ENCODE measurements at places on chromosomes 3 and 15.

GRCh38 chr15:66253418-66254088, at the start of gene MEGF11:
TSS of gene MEGF11 (minus strand) at chr15:66253750. CDS start at chr15:66128403, 125,347 bp downstream.
- DNase-seq = no peak

DNA sequence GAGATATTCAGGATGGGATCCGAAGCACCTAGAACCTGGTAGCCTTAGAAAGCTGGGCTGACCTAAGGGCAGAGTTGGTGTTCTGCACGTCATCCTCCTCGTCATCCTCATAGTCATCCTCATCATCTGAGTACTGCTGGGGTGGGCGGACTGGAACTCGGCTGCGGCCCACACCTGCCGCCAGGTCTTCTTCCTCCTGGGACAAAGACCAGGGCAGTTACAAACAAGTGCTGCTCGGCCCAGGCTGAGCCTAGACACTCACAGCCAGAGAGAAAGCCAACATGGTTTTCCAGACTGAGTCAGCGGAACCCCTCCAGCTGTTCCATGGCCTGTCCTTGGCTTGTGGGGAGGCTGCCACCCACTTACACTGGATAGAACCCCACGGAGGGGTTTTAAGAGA, 40.5 kb downstream of the SEMA3G start:
- DNase-seq = no peak

- peak; percentile 5 for DNase-seq
These were observed at the start of gene PROK2 for GRCh38 chr3:71784914-71785531. TSS of gene PROK2 (minus strand) at chr3:71785148. CDS start at chr3:71785052, 96 bp downstream.

DNA sequence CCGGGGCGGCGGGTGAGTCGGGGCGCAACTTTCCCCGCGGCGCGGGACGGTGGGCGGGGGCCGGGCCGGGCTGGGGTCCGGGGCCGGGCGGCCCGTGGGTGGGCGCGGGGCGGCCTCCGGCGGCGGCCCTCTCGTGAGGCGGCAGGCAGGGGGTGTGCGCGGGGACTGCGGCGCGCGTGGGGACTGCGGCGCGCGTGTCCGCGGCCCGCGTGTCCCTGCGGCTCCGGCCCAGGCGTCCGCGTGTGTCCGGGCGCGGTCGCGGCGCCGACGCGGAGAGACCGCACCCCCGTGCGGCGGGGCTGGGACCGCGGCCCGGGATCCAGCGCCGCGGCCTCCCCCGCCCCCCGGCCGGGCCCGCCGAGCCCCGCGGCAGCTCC, 349 bp downstream of the PLXNA1 start:
- no peak for DNase-seq

DNA sequence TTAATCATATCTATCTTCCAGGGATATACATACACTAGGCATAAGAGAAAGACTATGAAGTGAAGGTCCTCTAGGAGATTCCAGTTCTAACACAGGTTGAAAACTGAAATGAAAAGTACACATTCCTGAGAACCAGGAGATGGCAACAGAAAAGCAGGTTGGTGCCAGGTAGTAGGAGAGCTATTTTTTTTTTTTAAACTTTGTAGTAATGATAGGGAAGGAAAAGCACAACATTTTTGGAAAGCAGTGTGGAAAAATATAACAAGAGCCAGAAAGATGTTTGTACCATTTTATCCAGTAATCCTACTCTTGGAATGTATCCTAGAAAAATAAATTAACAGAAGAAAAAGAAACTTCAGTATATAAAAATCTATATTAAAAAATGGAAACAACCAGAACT, 189.9 kb downstream of the DTWD1 start:
- no peak for DNase-seq

DNA sequence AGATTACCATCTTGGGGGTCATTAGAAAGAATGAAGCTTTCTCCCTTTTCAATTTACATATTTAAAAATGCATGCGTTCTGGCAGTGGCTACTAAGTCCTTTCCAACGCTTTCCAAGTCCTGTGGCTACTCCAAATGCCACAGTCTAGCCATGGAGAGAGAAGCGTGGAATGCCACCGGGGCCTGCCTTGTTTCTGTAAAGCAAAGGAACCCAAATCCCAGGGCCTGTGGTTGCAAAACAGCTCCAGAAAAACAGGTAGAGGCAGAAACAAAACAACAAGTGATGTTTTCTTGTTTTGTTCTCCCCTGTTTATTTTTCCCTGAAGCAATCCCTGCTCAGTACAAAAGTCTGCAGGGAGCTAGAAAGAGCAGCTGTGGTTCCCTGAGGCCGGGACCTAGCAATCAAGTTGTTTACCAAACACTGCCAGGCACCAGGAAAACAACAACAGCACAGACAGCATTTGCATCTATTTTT, 85.5 kb downstream of the FOXP1 start:
- no peak for DNase-seq

DNA sequence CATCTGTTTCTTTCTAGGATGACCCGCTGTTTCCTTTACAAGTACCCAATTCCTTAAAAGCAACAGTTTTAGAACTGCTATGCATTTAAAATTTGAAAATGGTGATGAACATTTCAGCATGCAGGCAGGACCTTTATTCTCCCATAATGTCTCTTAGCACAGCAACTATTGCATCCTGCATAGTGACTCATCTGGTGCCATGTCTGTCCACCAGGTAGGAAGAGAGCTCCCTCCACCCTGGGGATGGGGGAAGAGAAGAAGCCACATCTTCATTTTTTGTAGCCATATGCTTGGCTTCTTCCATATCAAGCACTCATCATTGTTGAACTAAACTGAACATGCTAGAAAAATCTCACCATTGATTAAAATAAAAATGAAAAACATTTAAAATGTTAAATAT, 9.9 kb downstream of the GPR15 start:
- DNase-seq = no peak

- no peak for DNase-seq
These were observed 56.4 kb upstream of the ARRDC4 start for GRCh38 chr15:97903971-97904572.

GRCh38 chr15:84840741-84841429, 23.7 kb downstream of the ALPK3 start:
- DNase-seq = no peak

GRCh38 chr3:64915778-64916177, 228.0 kb upstream of the ADAMTS9 start:
- DNase-seq = no peak

- no peak for DNase-seq
These were observed 36.0 kb upstream of the BCL2A1 start for GRCh38 chr15:80006946-80007345.

GRCh38 chr3:43190670-43191069, 84.8 kb upstream of the POMGNT2 start:
- DNase-seq = no peak

- no peak for DNase-seq
These were observed 8.7 kb downstream of the CTDSPL2 start for GRCh38 chr15:44435893-44436667.

- DNase-seq = no peak
These were observed 15.9 kb downstream of the ABTB1 start for GRCh38 chr3:127688416-127689265.

DNA sequence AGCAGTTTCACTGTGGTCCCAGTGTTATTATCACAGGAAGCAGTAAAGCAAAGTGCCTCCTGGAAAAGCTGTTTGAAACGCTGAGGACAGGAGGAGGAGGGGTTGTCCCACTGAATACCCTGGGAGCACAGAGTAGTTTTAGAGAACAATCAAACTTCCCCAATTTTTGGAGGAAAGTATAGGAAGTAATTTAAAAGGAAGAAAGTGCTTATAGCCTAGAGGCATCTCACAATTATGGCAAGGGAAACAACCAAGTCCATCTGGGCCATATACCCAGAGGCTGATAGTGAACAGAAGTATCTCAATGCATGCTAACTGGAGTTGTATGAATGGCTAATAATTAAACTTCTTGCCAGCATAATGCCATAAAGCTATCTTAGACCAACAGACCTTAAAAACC, 137.2 kb upstream of the EPHA6 start:
- no peak for DNase-seq

DNA sequence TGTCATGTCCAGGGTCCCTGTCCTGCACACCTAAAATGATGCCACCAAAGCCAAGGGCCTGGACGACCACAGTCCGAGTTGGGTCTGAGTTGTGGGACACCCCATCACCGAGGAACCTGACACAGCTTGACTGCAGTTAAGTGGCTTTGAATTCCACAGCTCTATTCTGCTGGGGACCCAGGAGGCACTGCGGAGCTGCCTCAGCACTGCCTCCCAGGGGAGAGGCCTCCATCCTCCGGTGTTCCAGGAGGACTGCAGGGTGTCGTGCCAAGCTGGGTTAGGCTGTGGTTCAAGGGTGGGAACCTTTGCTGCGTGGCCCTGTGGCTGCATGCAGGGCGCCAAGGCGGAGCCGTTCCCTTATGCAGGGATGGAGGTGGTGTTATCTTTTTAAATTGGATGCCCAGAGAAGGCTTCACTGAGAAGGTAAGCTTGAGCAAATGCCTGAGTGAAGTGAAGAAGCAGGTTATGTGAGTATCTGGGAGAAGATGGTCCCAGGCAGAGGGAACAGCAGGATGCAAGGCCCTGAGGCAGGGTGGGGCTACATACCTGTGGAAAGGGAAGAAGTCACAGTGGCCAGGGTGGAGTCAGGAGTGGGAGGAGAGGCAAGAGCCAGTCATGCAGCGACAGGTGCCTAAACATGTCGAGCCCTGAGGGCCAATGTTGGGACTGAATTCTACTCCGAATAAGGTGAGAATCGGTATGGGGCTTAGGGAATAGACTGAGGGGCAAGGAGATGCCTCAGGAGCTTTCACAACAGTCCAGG, 144.8 kb downstream of the TPRA1 start:
- DNase-seq = no peak

GRCh38 chr3:162984746-162985145, 1488.1 kb downstream of the OTOL1 start:
- no peak for DNase-seq

DNA sequence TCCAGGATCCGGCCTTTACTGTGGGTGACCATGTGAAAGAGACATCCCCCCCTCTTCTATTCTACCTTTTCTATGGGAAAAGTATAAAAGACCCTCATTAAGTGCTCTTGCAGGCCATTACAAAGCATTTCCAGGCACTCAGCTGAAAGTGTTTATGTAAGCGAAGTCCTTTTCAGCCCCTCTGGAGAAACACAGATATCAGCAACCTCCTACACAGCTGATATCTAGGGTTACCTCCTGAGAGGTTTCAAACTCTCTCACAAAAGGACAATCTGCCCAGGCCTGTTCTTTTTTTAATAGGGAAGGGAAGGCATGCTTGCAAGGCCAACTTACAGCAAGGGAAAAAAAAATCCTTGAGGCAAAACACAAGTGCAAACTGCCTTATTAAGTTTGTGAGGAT, 12.6 kb downstream of the ETV5 start:
- no peak for DNase-seq

- no peak for DNase-seq
These were observed 38.8 kb downstream of the BHLHE40 start for GRCh38 chr3:5017925-5018531.

- DNase-seq = no peak
These were observed 818.8 kb upstream of the NR2F2 start for GRCh38 chr15:95511671-95512070.

- DNase-seq = no peak
These were observed 635.6 kb upstream of the TBL1XR1 start for GRCh38 chr3:177832880-177833279.

DNA sequence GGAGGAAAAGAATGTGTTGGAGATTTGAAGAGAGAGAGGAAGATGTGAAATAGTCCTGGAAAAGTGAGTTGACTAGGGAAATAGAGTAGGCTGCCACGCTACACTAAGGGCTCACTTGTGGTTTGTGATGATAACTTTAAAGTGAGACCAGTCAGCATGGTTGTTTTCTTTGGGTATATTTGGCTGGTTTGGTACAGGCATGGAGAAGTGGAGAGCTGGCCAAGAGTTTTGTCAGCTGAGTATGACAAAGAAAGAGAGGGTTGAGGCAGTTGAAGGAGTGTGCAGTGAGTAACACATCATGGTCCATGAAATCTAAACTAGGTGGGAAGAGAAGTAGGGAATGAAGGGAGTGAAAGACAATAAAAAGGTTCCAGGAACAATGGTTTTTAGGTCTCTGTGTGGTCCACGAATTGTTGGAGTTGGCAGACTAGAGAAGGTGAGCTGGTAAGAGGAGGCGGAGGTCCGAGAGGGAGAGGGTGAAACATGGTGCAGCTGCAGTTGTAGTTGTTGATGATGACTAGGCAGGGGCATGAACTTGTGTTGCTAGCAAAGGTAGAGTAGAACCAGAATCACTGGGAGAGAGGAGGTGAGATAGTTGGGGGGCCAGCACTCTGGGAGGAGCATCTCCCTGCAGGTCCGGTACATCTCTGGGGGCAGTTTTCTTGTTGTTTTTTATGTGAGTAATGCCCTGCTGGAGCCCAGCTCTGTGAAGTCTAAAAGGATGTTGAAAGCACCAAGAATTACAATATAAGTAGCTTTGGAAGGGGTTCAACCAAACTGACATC, 21.0 kb downstream of the ZNF80 start:
- no peak for DNase-seq

DNA sequence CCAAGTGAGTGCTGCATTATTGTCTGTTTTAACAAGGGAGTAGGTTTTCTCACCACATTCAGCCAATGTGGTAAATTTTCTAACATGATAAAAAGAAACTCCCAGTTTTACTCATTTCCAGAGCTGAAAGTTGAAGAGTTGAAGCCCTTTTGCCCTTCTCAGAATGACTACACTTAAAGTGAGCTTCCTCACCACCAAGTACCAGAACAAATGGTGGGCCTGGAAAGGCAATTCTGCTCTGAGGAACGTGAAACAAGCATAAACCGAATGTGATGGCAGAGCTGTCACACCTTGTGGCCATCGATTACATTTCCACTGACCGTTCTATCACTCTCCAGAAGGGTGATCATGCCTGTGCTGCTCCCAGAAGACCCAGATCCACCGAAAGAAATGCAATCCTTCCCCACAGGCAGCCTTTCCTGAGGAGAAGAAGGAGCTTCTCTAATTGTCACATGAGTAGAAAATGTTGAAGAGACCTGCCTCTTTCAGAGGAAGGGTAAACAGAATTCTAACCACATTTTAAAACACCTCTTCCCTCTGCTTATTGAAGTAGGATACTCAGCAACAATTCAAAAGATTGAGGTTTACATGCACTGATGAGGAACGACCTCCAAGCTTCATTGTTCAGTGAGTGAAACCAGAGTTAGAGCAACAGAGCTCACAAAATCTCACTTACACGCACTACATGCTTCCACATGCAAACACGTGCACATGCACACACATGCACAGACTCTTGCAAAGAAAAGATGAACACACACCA, 21.4 kb upstream of the CCR9 start:
- no peak for DNase-seq

DNA sequence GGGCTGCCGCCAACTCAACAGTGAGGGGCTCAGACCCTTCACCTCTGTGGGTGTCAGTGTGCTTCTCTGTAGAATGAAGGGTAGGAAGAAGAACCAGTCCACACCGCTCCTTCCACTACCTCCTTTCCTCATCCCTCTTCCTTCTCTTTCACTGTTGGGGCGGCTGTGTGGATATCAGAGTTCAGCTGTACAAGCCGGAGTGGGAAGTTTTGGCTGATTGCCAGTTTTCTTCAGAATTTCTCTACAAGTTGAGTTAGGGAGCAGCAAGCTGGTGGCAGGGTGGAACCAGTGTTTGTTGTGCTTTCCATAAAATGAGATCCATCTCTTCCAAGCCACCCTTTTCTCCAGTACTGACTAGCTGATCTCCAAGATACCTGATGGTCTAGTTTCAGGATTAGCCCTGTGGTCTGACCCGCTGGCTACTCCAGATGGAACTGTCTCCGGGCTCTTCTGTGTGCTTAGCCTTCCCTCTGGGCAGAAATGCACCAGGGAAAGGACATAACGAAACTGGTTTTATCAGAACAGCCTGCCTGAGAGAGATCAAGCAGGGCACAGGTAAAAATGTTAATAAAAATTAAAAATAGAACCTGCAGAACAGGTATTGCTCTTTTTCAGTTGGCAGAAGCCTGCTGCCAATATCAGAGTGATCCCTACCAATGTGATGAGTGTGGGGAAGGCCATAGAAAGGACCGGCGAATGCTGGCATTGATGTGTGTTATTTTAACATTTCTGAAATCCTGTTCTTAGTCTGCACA, 169.9 kb upstream of the TSC22D2 start:
- no peak for DNase-seq

- no peak for DNase-seq
These were observed 272.1 kb downstream of the SI start for GRCh38 chr3:164806188-164806587.

All from activated CD4-positive, CD25-positive, alpha-beta regulatory T cell (primary cell).